Panc1 (cell line): ENCODE measurements at places on chromosomes 6 and 20.

DNA sequence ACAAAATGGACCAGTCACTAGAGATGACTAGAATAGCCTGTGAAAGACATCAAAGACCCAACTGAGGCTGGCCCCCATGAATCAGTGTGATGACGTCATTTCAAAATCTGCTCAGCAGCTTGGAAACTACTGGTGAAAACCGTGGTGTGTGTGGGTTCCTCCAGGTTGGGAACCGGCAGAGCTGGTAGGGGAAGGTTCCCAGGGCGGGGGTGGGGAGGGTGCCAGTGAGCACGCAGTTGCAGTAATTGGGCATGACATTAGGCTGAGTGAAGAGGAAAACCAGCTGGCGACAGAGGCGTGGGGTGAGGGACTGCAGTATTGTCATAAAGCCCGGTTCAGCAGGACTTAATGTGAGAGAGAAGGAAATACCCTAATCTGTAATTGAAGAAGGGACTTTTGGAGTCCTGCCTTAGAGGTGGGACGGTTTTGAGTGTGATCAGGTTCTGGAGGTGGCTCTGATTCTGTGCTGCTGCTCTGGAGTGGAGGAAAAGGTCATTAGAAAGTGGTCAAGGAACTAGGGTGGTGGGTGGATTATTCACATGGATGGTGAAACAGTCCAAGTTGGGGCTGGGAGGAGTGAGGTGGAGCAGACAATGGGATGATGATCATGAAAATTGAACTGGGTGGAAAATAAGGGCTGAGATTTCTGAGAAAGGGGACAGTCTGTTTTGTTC, 52.0 kb upstream of the MTHFD1L start:
- no peak for DNase-seq

DNA sequence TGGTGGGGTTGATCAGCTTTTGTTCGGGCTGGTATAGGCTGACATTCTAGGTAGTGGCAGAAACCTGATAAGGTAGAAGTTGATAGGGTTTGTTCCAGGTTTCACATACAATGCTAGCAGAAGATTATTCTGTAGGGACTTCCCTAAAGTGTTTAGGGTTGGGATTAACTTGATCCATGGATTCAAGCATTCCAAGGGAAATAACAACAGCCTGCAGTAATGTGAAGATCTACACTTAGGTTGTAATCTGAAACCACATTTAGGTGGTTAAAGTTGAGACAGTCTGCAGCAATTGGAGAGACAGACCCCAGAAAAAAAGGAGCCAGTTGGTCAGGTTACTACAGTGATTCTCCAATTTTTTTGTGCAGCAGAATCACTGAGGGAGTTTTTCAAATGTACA, 56.1 kb downstream of the GJA1 start:
- DNase-seq: no peak

GRCh38 chr6:34476447-34476846, 10.6 kb downstream of the PACSIN1 start:
- no peak for DNase-seq

DNA sequence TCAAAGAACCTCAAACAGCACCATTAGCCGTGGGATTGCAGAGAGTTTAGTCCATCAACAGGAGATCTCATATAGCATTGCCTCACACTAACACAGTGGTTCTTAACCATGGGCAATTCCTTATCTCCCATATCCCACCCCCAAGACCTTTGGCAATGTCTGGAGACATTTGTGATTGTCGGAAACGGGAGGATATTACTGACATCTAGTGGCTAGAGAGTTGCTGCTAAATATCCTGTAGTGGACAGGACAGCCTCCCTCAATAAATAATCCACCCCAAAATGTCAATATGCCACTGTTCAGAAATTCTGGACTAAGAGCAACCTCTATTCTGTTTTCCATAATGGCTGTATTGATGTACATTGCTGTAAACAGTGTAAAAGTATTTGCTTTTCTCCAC, 210.1 kb upstream of the CCN2 start:
- DNase-seq: peak; percentile 22

DNA sequence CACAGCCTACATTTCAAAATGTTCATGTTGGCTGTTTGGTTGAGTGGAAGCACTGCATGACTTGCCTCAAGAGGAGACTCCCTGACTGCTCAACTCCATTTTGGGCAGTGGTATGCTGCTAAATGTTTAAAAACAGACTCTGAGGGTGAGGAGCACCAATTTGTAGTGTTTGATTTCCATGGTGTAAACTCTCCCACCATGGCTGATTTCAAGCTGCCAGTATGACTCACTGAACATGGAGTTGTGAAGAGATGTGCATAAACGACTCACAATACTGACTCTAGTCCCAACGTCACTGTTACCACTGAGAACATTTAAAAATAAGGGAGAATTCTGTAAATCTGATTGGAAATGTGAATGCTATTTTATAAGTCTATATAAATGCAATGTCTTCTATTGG, 70.4 kb downstream of the BACH2 start:
- DNase-seq: no peak

- no peak for DNase-seq
Measured at GRCh38 chr6:25439368-25439767, 160.2 kb downstream of the CARMIL1 start.

GRCh38 chr20:7627734-7628663, 312.3 kb downstream of the HAO1 start:
- DNase-seq: no peak

DNA sequence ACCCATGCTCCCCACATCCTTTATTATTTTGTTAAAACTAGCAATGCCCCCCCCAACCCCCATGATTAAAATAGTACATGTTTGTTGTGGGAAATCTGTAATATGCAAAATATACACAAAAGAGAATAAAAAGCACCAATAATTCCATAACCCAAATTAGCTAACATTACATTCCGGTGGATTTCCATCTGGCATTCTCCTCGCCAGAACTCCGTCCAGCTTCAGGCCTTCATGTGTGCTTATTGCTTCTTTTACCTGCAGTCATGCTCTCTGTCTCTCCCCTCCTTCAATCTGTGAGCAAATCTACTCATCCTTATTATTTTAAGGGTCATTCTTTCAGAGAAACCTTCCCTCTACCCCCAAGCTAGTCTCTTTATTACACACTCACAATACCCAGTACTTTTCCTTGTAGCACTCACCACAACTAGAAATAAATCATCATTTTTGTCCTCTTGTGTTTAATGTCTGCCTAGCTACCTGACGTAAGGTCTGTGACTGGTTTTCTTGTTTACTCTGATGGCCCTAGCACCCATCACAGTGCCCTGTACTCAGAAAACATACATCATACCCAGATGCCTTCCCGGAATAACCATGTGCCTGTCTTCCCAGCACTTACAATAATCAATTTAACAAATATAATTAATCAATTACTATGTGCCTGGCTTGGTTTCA, 25.6 kb upstream of the IER3 start:
- no peak for DNase-seq

GRCh38 chr6:135181333-135182070, 394 bp downstream of the MYB start:
- no peak for DNase-seq

- DNase-seq: no peak
Measured at GRCh38 chr20:52090035-52090434, 101.5 kb downstream of the ZFP64 start.

DNA sequence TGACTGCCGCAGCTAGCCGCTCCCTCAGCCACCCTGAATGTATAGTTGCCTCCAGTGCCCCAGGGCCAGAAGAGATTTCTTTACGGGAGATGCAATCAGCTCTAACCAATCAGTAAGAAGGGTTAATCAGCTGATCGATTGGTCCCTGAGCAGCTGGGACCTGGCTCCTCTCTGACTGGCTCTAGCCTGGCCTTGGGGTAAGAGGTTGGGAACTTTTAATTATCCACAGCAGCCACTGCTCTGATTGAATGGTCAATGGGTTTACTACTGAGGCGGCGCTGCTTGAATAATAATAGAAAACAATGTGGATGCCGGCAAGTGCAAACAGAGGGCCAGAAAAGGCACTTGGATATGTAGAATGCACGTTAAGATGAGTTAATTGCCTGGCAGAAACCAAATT, 99.8 kb downstream of the TFAP2A start:
- no peak for DNase-seq

DNA sequence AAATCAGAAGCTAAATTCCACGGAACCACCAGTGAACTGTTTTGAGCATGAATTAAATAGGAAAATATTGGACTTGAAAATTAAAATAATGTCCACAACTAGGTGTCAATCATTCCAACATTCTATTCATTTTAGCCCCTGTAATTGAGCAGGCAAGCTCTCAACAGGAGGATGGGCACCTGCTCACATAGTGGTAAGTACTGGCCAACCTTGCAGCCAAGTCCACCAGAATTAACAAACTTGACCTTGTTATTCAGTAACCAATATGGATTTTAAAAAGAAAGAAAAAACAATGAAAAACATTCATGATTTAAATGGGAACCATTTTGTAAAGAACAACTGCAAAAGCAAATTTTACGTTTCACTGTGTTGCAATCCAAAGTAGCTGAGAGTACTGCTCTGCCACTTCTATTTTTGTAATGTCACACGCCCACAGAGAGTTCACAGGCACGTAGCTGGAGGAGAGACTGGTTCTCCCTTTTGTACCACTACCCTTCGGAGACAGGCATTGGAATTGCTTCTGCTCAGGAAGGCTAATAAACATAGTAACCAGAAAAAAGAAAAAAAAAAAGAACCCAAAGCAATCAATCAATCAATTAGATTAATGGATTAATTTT, 75.2 kb upstream of the F13A1 start:
- DNase-seq: no peak

DNA sequence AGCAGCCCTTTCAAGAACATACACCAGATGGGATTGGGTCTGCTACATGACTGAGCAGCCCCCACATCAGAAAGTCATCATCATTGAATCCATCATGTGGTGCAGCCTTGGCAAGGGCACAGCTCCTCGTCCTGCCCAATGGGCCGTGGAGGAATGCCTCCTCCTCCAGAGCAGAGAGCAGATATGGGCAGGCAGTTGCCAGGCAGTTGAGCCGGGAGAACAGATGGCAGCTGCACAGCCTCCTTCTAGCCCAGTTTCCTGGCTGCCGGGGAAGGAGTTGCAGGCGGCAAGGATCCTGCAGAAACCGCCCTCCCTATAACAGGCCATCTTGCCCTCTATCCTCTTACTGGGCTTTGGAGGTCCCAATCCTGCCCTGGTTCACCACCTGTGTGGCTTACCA, 11.9 kb upstream of the ZFAND3 start:
- no peak for DNase-seq

- no peak for DNase-seq
Measured at GRCh38 chr6:144008120-144008811, at the start of gene PLAGL1. Gene PLAGL1, minus strand, starts transcription at chr6:144008259. Its CDS starts 60,123 bp downstream, at chr6:143948136.

DNA sequence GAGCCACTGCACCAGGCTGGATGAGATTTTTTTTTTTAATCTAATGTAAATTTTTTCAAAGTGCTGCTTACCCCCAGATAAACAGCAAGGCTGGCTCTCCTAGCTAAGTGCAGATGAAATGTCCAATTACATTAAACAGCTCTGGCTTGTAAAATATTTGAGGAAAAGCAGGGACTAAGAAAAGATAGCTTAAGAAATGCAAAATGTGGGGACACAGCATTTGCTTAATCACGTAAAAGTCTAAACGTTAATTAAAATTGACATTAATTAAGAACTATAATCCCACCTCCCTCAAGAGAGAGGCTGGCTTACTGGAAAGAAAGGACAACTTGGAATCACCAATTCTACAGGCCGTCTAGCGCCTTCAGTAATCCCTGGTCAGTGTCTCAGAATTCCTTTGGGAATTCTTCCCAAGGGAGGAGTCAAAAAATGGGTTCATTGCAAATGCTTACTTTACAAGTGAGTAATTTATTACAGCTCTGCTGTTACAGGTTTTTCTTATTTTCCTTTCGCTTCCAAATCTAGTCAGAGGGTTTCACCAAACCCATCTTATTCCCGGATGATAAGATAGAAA, 13.6 kb upstream of the MARCKS start:
- DNase-seq: no peak

DNA sequence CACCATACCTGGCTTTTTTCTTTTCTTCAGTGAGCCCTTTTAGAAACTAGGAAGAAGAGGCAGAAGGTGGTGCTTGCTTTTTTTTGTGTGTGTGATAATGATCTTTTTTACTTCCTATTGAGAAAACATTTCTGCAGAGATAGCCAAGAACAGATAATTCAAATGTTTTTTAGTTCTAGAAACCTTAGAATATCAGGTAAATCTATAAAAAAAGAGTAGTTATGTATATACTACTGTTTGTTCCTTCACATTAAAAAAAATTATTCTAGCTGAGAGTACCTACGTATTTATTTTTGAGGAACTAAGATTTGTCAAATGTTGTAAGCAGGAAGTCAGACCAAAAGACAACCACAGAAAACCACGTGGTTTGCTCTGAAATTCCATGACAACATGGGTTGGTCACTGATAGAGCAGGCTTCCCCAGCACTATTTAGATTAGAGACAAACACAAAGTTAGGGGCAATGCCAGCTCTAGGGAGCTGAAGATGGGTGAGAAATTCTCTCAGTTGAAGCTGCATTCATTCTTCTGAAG, 12.8 kb downstream of the STK4 start:
- no peak for DNase-seq

GRCh38 chr6:29082457-29082856, 4.7 kb downstream of the OR2B3 start:
- no peak for DNase-seq

- DNase-seq: no peak
Measured at GRCh38 chr20:32454164-32455145, 96.3 kb downstream of the ASXL1 start.

- DNase-seq: no peak
Measured at GRCh38 chr20:32488066-32488838, 96.9 kb downstream of the NOL4L start.

- DNase-seq: no peak
Measured at GRCh38 chr6:154157082-154157481, 118.0 kb downstream of the OPRM1 start.

DNA sequence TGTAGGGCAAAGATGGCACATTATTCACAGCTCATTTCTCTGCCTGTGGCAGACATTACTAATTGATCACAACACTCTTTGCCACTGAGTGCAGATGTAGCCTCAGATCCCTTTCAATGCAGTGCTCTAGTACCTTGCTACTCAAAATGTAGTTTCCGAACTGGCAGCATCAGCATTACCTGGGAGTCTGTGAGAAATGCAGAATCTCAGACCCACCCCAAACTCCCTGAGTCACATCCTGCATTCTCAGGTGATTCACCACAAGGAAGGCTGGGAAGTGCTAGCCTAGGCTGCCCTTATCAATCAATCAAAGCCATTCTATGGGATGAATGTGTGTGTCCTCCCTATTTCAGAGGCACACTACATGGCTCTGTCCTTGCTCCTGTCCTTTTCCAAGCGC, 58.5 kb downstream of the PCNA start:
- DNase-seq: peak; percentile 68

DNA sequence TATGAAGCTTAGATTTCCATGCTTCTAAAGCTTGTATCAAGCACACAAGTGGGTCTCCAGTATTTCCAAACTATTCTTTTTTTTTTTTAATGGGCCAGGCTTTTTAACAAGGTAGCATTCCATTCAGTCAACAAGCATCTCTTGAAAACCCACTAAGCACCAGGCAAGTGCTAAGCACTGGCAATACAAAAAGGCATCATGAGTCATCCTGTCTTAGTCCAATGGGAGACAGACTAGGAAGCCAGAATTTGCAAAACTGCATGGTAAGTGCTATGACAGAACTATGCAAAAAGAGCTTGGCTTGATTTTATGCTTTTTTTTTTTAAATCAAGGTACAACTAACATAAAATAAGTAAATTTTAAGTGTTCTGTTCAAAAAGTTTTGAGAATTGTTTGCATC, 109.3 kb upstream of the DST start:
- no peak for DNase-seq
